ENCODE measurements at places on chromosomes 2 and 18.

- DNase-seq = no peak
Measured at GRCh38 chr2:70118798-70119454, 31.6 kb downstream of the PCBP1 start.

DNA sequence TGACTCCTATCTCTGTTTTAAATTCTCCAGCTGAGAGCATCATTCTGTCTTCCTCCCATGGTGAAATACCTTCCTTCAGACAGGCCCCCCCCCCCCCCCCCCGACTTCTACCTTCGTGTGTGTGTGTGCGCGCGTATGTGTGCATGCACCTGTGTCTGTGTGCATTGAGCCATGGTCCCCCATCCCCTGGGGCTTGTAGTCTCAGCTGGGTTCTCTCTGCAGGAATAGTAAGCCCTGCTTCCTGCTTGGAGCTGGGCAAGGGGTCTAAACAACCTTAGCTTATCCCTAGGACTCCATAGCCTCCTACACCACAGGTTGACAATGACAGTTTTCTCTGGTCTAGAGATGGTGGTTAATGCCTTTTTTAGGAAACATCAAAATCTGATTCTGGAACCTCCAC lies 427.5 kb upstream of the KLHL29 start:
- DNase-seq = no peak

GRCh38 chr2:120007851-120008250 lies 5.0 kb upstream of the EPB41L5 start:
- no peak for DNase-seq

GRCh38 chr18:50982086-50982801 lies 14.4 kb downstream of the ELAC1 start:
- DNase-seq = no peak

DNA sequence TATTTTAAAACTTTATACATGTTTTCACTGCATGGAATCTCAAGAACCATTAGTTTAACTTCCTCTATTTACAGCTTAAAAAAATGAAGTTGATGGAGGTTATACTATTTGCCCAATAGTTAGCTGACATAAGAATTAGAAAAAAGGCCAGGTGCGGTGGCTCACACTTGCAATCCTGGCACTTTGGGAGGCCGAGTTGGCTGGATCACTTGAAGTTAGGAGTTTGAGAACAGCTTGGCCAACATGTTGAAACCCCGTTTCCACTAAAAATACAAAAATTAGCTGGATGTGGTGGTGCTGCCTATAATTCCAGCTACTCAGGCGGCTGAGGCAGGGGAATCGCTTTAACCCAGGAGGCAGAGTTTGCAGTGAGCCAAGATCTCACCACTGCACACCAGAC lies 125.1 kb upstream of the CDH19 start:
- no peak for DNase-seq

DNA sequence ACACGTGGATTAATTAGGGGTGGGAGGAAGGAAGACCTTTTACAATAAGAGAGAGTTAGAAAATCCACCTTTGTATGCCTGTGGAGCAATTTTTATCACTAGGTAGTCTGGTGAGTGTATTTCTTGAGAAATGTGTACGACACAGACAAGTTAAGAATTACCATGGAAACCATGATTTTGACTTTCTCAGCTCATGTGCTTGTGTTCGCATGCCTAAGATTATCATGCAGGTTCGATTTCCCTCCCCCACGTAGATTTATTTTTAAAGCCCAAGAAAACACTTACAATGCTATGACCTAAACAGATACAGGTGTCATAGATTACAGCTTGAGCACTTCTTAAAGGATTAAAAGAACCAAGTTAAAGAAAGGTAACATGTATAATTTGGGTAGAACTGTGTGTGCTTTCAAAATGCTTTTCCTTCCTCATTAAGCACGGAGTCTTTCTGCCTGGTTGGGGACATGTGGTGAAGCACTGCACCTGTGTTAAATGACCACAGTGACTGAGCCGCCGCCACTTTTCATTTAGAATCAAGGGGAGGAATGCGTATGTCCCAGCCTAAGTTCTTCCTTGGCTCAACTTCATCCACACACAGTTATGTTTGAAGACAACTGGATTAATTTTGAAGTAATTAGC lies 16.6 kb downstream of the SERTAD2 start:
- DNase-seq = no peak

DNA sequence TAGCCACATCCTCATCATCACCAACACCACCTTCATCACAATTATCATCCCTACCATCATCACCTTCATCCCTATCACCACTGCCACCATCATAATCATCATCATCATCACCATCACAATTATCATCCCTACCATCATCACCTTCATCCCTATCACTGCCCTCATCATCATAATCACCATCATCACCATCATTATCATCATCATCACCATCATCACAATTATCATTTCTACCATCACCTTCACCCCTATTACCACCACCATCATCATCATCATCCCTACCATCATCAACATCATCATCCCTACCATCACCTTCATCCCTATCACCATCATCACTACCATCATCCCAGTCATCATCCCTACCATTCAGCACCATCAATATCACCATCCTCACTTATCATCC lies 140.5 kb downstream of the LOXHD1 start:
- no peak for DNase-seq

- no peak for DNase-seq
Measured at GRCh38 chr2:151862700-151863099, 34.5 kb upstream of the ARL5A start.

- no peak for DNase-seq
Measured at GRCh38 chr2:136444323-136444722, 321.0 kb upstream of the THSD7B start.

GRCh38 chr18:27301615-27302378 lies 116.7 kb upstream of the CHST9 start:
- no peak for DNase-seq
